ENCODE measurements at places on chromosomes 7 and 10.

DNA sequence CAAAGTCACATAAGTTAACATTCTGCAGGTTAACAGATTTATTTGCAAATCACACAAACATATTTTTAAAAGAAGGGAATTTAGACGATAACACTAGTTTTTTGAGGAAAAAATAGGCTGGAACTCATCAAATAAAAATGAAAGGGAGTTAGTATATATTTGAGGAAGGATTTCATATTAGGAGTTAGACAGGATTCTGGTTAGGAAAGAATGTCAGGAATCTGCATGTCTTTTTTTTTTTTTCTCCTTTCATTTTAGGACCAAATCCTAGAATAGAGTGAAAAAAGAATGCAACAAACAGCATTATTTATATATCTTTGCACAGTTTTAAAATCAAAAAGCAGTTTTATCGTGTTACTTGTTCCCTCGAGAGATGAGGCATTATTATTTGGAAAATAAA is 8.9 kb upstream of the TRDMT1 start:
- no peak for DNase-seq

GRCh38 chr10:22704942-22705341 is 9.4 kb downstream of the PIP4K2A start:
- DNase-seq = no peak

- DNase-seq = no peak
Observed at GRCh38 chr10:114323023-114323422, 81.3 kb downstream of the AFAP1L2 start.

GRCh38 chr7:39528849-39529248 is 37.4 kb upstream of the YAE1 start:
- DNase-seq = no peak

- no peak for DNase-seq
Observed at GRCh38 chr10:11913079-11913641, 90.0 kb downstream of the PROSER2 start.

DNA sequence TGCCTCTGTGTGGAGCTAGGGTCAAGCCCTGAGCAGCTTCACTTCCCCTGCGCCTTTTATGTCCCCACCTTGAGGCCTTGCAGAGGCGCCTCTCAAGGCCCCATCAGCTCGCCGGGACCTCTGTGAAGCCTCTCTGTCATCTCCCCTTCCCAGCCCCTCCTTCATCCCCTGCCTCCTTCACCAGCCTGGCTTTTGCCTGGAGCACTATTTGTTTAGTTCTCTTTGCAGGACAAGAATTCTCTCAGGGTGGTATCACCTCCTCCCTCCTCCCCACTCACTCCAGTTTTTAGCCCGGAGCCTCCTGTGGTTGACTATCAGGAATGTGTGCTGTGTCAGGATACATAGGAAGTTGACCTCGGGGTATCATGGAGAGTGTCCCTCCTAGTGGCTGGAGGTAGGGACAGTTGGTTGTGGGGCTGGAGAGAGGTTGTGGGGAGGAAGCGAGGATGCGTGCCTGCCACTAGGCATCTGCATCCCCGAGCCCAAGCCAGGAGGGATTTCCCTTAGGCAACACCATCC is 89.8 kb upstream of the ANLN start:
- no peak for DNase-seq

DNA sequence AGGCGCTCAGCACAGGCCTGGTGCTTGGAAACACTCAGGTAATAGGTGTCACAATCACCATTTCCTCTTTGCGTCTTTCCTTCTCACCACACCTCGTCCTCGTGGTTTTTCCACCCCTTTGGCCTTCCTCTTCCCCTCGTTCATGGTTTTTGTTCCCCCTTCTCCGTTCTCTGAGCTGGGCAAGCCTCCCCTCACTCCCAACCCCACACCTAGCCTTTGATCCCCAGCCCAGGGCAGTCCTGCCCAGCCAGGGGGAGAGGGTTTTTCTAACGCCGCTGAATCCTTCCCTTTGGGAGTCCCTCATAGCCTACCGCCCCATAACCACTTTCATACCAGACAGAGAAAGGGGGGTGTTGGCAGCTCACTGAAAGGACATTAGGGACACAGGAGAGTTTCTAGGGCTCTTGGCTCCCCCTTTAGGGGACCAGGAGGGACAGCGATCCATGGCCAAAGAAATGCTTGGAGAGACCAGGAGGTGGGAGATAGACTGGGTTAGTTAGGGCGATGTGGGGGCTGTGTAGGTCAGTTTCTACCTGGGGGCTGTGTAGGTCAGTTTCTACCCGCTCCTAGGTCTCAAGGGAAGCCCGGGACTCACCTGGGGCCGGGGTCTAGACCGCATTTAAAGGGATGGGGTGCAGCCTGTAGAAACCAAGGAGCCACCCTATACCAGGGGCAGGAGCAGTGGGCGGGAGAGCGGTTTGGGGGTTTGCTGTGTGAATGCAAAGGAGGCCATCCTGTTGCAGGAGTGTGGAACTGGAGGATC is 1.4 kb downstream of the EPHB4 start:
- no peak for DNase-seq

- DNase-seq = no peak
Observed at GRCh38 chr7:135333946-135334345, 100.3 kb downstream of the STRA8 start.

DNA sequence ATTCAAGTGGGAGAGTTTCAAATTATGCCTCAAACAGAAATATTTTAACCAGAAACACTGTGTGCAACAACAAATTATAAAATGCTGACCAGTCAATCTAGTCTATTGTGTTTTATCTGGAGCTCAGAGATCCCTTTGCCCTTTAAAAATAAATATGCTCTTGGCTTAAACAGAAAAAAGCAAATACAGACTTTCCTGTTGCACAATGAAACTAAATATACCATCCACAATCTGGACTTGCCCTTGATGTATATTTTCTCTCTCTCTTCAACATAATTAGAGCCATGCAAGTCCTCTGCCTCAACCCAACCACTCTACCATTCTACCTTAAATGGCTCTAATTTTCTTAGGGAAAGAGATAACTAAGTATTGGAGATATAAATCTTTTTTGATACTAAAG is 34.9 kb downstream of the ASAH2 start:
- DNase-seq = no peak

GRCh38 chr10:91935886-91936285 is 12.3 kb downstream of the BTAF1 start:
- DNase-seq = no peak

- DNase-seq = peak; percentile 2
Observed at GRCh38 chr7:138278601-138279000, 181.5 kb upstream of the TRIM24 start.

DNA sequence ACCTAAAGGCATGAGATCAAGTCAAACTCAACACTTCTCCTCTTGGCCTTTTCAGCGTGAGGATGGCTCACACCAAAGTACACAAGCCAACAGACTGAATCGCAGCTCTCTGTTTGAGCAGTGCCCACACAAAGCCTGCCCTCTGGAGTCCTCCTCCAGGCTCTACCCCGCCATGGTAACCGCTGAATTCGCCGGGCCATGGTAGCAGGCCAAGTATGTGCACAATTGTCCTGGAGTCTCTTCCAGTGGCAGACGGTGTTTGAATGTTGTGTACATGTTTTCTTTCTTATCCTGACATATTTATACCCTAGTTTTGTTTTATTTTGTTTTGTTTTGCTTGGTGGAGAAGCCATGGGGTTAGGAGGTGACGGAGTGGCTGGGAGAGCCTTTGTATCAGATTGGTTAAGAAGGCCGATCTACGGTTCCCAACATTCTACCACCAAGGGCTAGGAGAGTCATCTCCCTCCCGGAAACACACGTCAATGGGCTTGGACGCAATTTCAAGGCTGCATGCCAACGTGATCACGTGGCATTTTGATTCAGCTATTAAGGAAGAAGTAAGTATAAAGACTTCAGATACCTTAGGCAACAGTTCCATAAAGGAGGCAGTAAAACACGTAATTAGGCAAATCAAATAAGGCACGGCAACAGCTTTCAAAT is 12.1 kb upstream of the SHH start:
- DNase-seq = no peak

- no peak for DNase-seq
Observed at GRCh38 chr7:71133232-71133622, 1.3 kb downstream of the GALNT17 start.

DNA sequence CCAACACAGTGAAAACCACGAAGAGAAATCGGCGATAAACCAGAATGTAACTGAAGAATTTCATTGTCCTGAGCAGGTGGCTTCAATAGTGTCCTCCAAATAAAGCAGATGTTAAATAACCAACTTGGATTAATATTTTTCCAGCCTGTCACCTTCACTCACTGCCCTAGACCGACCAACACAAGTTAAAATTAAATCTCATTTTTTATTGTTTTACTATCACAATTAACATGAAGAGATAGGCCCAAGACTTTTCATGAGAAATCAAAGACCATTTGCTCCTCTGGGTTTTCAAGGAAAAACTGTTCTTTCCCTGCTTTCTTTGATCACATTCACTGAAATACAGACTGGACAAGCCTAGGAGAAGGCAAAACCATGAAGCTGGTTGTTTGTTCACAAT is at the start of gene SLC13A1:
Gene SLC13A1, minus strand, starts transcription at position 87 of the 400 bp plus-strand sequence. Its CDS starts 23 bp downstream, at position 64.
- DNase-seq = no peak

DNA sequence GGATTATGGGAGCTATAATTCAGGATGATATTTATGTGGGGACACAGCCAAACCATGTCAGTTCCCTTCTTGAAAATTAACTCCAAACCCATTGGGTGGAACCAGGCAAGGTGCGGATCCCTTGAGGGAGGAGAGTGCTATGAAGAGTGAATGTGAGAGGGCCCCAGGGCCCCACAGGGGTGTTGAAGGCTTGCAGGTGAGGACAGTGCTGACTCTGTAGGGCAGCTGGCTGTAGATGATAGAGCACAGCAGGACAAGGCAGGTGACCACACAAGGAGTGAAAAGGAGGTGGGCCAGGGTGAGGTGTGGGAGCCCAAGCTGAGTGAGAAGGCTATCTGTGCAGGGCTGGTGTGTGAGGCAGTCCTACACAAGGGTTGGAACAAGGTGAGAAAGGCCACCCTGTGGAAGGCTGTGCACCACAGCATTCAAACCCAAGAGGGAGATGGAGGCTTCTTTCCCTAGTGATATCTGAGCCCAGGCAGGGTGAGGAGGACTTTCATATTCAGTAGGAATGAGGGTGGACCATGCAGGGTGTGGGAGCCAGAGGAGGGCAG is 746.0 kb upstream of the CELF2 start:
- no peak for DNase-seq

DNA sequence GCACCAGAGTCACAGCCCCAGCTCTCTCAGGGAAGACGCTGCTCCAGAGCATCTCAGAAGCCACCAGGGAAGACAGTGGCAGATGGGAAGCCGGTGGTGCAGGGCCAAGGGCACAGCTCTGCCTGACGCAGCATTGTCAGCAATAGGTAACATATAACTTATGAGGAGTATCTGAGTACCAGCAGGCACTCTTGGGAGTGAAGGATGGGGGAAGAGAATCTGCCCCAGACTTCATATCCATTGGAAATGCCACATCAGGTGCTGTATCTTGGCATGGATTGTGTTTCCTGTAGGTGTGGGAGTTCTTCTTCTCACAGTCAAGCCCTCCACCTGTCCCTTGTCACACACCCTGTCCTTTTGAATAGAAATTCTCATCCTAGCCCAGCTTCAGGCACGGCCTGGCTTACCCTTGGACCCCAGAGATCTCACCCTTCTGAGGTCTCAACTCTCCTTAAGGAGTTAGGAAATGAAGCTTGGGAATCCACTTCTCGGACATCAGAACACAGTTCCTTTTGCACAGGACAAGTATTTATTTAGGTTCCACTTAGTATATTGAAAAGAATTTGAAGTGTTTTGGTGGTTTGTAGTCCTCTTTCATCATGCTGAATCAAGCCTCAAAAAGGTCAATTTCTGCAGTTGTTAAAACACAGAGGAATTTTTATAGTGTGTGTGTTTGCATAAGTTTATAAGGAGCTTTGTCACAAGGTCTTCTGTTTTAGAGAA is 9.9 kb downstream of the EPDR1 start:
- DNase-seq = no peak

All from activated CD4-positive, alpha-beta T cell treated with anti-CD3 and anti-CD28 coated beads, Interleukin-2, amount 50 U/mL, for 16 hours (primary cell).